ENCODE measurements at places on chromosomes 2 and 18.

DNA sequence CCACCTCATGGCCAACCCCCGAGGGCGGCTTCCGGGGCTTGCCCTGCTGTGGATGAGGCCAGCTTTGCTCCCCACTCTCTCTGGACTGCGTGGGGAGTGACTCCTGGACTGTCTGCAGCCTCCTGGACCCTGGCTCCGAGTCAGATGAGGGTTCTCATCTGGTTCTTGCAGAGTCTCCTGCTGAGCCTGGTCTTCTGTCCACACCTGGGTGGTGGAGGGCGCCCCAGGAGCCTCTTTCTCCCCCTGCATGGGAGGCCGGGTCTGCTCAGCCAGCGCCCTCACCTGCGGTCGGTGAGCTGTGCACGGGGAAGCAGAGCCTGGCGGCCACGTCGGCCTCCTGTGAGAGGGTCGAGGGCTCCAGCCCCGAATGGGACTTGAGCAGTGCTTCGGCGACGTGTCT is 78.3 kb downstream of the RTP5 start:
- DNase-seq: no peak

GRCh38 chr18:5518899-5519371 is 24.9 kb downstream of the EPB41L3 start:
- DNase-seq: no peak

GRCh38 chr2:16644221-16644925 is 21.3 kb downstream of the CYRIA start:
- DNase-seq: no peak

- no peak for DNase-seq
These were observed 142.4 kb downstream of the CAPN13 start for GRCh38 chr2:30664761-30665358.

DNA sequence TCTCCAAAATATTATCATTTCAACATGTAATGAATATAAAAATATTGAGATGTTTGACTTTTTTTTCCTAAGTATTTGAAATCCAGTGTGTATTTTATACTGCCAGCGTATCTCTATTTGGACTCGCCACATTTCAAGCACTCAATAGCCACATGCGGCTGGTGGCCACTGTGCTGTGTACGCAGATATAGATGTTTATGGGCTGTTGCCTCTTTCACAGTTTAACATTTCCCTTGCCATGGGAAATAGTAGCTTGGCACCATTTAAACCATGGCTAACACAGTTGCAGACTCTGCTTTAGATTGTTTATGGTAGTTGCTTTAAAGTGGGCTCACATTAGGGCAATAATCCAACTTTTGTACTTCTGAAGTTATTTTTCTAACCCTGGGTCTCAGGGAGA is 136.6 kb upstream of the ITGB6 start:
- DNase-seq: no peak

Measured in suppressor macrophage treated with lipopolysaccharide for 1 hour (primary cell).